ENCODE measurements at places on chromosomes 3 and 15.

- DNase-seq = no peak
Measured at GRCh38 chr3:135166266-135166825, 371.3 kb downstream of the EPHB1 start.

GRCh38 chr3:113018536-113019181 is 27.9 kb downstream of the GTPBP8 start:
- peak; percentile 34 for DNase-seq

DNA sequence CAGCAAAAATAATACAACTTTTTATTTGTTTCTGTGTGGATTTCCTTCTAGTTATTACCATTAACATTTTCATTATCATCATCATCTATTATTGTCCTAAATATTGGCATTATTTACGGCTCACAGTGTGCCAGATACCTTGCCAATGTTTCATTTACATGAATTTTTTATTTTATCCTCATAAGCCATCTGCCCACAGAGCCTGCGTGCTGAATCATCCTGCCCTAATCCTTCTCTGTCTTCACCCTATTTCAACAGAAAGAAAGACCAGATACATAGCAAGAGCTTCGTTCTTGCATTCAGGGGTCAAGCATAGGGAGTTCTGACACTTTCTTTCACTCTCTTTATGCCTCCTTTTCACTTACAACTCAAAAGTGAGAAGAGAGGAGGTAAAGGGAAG is 82.0 kb downstream of the KCNMB2 start:
- DNase-seq = no peak

GRCh38 chr3:99965077-99965476 is 147.4 kb downstream of the CMSS1 start:
- DNase-seq = no peak

DNA sequence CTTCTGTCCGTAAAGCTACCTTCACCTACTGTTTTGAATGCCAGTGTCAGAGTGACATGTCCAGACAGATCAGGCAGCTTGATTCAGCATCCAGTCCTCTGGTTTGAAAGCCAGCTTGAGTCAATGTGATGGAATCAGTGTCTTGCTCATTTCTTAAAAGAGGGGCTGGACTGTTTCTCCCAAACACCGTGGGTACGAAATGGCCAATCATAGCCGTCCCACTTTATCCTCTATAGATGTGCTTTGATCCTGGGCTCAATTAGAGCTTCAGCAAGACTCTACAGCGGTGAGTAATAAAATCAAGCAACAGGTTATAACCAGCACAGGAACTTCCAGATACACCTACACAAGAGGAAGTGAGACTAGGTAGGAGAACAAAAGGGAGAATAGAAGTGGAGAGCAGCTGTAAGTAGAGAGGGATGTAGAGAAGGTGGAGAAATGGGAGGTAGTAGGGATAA is 17.0 kb upstream of the OR5K1 start:
- DNase-seq = no peak

DNA sequence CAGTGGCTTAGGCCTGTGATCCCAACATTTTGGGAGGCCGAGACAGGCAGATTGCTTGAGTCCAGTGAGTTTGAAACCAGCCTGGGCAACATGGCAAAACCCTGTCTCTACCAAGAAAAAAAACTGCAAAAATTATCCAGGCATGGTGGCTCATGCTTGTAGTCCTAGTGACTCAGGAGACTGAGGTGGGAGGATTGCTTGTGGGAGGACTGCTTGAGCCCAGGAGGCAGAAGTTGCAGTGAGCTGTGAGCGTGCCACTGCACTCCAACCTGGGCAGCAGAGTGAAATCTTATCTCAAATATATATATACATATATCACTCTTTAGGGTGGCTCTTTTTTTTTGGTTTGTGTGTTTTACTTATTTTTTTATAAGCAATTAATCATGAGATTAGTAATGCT is 83.7 kb upstream of the WDR72 start:
- no peak for DNase-seq

DNA sequence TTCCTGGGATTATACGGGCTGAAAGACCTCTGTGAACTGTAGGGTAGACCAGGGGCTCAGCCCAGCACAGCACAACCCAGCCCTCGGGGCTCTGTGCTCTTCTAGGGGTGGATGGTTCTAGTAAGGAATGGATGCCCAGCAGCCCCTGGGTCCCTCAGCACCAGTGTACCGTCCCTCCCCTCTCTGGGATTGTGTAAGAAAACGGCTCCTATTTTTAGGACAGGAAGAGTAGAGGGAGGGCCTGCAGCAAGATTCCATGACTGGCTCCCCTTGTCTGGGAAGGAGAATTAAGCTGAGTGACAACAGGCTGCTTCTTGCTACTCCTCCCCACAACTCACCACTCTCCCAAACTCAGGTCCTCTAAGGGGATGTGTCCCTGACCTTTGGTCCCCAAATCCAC is 270.8 kb upstream of the TOPAZ1 start:
- DNase-seq = no peak

GRCh38 chr3:21484828-21485144 is 266.2 kb downstream of the ZNF385D start:
- no peak for DNase-seq

GRCh38 chr3:138036572-138036971 is 26.6 kb downstream of the CLDN18 start:
- no peak for DNase-seq

DNA sequence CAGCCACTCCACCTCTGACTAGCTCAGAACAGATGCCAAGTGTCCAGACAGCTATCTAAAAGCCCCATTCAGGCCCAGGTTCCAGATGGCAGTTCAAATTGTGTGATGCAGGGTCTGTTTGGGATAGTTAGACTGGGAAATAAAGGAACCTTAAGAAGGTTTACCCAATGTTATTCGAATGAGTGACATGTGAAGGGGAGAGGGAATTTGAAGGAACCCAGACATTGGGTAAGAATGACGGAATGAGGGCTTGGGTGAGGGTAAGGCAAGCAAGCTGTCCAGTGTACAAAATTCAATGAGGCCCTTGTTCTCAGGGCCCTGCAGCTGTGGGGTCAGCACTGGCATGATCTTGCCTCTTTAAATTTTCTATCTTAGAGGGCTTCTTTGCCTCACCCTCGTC is 34.1 kb downstream of the ATP13A5 start:
- DNase-seq = no peak

GRCh38 chr3:20787005-20787404 is 601.0 kb upstream of the SGO1 start:
- no peak for DNase-seq

DNA sequence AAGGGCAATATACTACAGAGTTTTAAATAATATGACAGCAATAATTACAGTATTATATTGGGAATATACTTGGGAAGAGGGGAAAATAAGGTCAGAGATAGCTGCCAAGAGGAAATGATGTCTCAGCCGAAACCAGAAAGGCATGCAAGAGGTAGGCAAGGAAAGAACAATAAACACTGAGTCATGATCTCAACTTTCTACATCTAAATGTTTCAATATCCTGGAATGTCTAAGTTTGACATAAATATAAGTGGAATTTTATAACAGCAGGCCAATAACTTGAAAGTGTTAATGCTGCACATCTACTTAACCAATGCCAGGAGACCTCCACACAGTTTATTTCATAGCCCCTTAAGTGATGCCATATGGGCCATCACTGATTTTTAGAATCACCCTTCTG is 99.8 kb upstream of the CPNE4 start:
- DNase-seq = no peak

DNA sequence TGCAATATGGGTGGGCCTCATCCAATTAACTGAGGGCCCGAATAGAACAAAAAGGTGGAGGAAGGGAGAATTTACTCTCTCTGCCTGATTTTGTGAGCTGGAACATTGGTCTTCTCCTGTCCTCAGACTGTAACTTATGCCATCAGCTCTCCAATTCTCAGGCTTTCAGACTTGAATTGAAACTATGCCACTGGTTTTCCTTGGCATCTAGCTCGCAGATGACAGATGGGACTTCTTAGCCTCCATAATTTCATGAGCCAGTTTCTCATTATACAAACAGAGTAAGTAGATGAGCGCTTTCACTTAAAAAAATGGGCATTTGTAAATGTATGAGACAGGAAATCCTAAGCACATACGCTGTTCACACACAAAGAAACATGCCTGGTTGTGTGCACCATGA is 8.7 kb upstream of the PTX3 start:
- DNase-seq = no peak

DNA sequence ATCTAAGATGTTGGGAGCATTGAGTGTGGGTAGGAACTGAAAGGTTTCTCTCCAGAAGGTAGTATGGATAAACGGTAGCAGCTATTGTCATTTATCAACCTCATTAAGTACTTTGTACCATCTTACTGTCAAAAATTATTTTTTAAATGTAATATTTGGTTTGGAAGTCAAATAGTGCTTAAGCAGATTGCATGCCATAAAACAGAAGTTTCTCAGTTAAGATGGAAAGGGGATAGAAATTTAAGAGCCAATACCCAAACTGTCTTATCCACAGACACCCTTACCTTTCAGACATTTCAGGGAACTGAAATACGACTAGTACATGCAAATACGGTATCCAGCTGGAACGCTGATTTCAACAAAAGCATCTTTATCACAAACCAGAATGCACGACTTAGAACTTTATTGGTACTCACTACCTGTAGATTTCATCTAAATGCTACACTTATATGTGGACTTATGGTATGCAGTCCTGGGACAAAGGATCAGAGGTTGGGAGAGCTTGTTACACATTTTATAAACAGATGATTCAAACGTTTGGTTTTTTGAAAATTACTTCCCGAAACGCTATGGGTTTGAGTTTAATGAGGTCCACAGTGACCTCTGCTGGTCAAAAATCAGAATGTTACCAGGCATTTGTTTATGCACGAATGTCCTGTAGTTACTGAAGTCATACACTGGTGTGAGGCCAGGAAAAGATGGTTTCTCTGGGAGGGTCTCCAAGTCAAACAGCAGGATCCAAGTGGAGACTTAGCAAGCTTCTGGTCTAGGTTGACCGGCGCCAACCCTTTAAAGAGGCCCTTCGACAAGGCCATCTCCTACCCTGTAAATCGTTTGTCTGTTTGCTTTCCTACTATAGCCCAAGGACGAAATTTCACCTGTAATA is 45.7 kb upstream of the DUT start:
- DNase-seq = peak; percentile 52

DNA sequence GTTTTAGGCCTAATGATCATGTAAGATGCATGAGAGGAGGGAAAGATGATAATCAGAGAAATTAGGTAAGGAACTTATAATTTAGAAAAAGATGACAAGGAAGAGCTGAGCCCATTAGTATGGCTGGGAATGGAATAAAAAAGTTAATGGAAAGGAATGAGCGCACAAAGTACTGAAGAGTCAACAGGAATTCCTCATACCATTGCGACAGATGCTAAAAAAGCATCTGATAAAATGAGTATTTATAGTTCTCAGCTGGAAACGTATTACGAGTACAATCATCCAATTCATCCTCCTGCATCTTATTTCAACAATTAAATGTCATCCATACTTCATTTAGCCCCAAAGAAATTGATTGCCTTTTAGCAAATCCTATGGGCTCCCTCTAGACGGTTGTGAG is 58.9 kb downstream of the TMCC1 start:
- DNase-seq = no peak

DNA sequence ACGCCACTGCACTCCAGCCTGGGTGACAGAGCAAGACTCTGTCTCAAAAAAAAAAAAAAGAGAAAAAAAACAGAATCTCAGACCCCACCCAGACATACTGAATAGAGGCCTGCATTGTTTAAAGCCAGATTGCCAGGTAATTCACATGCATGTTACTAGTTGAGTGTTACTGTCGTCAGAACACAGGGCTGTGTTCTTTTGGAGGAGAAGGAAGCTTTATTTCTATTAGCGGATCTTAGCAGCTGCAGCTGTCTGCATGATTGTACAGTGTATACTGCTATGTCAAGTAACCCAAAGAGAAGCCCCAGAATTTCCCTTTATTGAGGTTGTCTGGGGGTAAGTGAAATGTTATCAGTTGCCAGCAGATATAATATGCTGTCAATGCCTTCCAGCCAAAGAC is 496.6 kb upstream of the NAALADL2 start:
- no peak for DNase-seq

- DNase-seq = no peak
Measured at GRCh38 chr15:37245358-37245757, 145.0 kb upstream of the MEIS2 start.

- DNase-seq = no peak
Measured at GRCh38 chr3:88611826-88612326, 462.1 kb downstream of the C3orf38 start.

DNA sequence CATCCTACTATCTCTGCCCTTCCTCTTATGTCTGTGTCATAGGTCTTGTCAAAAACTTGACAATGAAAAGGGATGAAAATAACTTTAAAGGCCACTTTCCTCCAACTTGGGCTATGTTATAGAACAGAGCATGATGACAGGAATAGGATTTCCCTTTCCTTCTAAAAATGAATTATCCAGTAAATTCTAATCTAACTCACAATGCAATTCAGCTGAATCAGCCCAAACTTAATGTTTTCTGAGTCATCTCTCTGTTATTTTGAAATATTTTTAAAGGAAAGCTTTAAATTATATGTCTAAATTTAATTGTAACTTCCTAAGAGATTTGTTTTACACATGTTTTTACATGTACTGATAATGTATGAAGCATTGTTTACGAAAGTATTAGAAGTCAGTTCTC is 258.5 kb downstream of the BBX start:
- no peak for DNase-seq
